Occipital lobe (tissue), 3 donors: ENCODE measurements at places on chromosomes 5 and 9.

DNA sequence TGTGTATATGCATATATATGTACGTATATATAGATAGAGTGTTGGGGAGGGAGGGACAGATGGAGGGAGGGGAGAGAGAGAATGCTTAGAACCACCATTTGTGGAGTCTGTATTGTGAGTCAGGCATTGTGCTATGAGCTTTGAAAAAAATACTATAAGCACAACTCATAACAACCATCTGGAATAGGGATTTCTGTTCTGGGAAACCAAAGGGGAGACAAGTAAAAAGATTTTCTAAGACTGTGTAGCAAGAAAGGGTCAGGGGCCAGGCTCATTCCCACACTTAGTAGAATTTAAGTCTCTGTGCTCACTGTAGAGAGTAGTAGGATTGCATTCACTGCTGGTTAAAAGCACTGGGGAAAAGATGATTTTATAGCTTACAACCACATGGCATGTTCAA, 202.3 kb upstream of the SGCD start:
- no peak for DNase-seq

DNA sequence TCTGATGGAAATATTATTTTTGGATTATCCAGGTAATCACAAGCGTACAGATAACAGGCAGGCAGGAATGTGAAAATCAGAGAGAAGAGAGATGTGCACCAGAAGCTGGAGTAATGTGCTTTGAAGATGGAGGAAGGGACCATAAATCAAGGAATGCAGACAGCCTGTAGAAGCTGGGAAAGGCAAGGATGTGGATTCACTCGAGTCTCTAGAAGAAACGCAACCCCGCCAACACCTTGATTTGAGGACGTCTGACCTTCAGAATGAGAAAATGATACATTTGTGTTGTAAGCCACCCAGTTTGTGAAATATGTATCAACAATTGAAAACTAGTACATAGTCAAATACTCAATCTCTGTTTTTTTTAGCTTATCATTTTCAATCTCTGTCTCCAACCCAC, 207.6 kb upstream of the MPDZ start:
- no peak for DNase-seq

DNA sequence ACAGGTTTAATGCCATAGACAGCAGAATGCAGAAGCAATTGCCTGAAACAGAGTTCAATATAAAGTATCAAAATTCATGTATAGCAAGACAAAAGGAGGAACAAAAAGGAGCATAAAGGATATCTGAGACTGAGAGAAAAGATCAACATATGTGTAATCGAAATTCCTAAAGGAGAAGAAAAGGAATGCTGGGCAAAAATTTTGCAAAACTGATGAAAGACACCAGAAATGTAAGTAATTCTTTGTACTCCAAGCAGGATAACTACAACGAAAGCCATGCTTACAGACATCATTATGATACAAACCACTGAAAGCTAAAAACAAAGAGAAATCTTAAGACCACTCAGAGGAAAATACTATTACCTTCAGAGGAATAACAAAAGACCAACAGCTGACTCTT, 72.8 kb upstream of the MTAP start:
- DNase-seq: no peak

- no peak for DNase-seq
Observed at GRCh38 chr9:115005322-115005721, 74.9 kb upstream of the TNFSF8 start.

DNA sequence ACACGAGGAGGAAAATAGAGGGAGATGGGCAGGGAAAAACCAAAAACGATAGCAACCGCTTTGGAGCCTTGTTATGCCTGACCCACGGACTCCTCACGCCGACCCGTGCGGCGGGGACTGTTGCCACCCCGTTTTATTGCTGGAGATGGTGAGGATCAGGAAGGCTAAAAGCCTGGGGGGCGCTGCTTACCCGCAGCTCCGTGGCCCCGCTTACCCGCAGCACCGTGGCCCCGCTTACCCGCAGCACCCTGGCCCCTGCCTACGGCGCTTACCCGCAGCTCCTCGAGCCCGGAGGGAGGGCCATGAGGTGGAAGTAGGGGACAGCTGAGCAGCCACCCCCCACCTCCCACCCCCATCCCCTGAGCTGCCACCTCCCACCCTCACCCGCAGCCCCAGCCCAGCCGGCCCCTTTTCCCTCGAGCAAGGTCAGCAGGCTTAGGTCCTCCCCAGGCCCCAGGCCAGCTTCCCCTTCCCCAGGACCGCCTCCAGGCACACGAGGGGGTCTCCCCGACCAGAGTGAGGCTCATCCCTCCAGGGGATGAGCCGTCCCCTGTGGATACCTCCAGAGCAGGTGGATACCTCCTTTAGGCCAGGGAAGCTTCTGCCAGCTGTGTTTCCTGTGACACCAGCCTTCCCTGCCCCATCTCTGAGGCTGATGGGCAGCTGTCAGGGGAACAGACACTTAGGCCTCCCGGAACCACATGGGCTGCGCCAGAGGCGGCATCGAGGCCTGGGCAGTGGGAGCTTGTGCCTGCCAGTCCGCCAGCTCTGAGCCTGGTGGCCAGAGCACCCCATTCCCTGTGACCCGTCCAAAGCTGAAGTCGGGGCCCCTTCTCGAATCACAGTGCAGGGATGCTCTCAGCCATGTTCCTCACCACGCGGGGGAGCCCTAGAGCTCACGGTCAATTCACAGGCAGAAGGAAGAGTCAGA, 92.3 kb downstream of the LMX1B start:
- no peak for DNase-seq

GRCh38 chr9:14096258-14096922, 217.6 kb downstream of the NFIB start:
- no peak for DNase-seq

- DNase-seq: no peak
Observed at GRCh38 chr9:107650321-107650720, 160.8 kb upstream of the KLF4 start.

DNA sequence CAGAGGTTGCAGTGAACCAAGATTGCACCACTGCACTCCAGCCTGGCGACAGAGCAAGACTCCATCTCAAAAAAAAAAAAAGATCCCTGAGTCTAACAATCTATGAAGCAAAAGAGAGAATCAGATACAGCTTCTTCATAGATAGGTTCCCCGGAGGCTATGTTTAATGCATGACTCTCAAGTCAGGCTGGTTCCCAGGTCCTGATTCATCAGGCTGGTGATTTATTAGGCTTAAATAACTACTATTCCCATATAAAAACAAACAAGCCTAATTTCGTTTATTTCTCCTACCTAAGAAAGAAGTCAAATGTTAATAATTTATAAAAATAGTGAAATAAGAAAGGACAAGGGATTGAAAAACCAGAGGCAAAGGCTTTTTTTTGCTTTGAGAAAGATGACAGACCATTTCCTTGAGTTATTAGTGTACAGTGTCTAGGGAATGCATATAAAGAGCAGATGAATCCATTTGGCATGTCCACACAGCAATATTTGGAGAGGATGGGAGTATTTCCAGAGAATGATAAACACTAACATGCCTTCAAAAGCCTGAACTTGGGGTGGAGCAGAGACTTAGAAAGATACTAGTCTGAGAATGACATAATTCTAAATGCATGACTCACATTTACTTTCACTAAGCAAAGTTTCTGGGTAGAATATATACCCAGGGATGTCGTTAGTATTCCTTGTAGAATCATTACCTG, 115.3 kb downstream of the NREP start:
- no peak for DNase-seq

- no peak for DNase-seq
Observed at GRCh38 chr9:119884438-119884837, 515.2 kb upstream of the BRINP1 start.

DNA sequence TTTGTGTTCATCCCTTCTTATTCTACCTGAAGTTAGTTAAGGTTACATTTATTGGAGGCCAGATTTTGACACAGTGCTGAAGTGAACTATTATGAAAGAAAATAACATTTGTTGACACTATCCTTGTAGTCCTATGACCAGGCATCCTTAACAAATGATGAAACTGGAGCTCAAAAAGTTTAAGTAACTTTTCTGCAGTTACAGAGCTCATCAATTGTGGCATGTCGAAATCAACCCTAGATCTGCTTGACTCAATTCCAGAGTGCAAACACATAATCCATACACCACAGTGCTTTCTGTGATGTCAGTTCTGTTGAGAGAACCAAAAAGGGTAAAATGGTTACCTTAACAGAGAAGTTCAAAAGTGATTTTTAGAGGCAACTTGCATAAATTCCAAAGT, 28.6 kb downstream of the KCNN2 start:
- no peak for DNase-seq

DNA sequence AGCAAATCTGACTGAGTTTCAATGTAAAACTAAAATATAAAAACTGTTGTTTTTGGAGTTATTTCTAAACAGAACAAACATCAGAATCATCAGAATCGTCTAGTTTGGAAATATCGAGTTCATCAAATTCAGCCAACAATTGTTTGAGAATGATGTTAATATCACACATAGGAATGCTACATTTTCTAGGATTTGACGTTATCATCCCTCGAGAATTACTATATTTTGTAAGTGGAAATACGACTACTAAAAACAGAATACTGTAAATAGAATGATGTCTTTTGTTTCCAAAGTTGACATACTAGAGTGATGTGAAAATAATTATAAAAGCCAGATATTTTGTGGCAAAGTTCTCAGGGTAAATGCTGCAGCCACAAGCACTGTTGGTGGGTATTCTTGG, 805.9 kb downstream of the TLE1 start:
- DNase-seq: no peak

GRCh38 chr5:116035123-116035522, 2.9 kb downstream of the ARL14EPL start:
- DNase-seq: no peak

- DNase-seq: no peak
Observed at GRCh38 chr5:73229271-73229670, 56.3 kb downstream of the TMEM174 start.

DNA sequence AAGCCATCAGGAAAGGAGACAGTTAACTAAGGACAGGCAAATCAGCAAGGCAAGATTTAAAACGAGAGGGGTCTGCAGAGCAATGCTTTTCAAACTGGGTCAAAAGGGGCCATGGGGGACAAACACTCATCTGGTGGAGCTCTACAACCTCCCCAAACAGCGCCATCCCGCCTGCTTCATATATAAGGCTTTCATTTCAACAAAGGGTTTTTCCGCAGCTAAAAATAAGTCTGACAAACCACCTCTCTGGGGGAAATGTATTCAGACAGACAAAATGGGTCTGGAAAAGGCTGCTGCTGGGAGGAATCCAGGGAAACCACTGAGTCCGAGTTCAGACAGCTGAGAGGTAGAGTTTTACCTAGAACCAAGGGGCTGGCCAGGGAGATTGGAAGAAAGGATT, 8.3 kb upstream of the SEPTIN8 start:
- no peak for DNase-seq

DNA sequence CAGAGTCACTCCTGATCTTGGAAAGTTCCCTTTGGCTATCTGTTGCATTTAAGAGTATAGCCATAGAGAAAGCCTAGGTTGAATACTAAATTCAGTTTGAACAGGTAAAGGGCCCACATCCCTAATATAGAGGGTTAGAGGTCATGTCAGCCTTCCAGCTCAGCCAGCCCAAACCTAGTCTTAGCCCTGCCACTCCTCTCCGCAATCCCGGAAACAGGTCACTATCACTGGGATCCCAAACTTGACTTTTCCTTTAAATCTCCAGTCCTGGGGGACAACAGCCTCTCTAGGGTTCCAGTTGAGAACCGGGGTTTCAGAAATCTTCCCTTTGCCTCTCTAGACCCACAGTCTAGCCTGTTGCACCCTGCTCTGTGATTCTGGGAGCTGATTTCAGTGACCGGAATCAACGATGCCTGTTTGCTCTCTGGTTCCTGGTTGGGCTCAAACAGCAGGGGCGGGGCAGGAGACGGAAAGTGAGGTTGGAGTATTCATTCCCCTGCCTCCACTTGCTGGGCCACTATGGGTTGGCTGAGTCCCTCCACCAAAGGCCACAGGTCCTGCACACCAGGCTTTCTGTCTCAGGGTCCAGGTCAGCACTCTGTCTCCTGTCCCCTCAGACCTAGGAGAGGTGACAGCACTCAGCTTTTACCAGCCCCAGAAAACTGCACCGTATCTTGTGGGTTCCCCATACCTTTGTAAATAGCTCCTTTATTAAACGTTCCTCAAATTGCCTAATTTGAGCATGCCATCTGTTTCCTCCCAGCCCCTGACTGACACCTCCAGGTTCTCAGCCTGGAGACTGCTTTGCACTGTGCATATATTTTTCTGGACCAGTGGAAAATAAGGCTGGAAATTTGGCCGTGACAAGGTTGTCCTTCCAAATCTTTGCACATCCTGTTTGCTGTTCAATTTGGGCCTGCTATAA, 23.8 kb upstream of the CPEB4 start:
- no peak for DNase-seq

- no peak for DNase-seq
Observed at GRCh38 chr5:63554191-63554590, 408.1 kb downstream of the HTR1A start.

DNA sequence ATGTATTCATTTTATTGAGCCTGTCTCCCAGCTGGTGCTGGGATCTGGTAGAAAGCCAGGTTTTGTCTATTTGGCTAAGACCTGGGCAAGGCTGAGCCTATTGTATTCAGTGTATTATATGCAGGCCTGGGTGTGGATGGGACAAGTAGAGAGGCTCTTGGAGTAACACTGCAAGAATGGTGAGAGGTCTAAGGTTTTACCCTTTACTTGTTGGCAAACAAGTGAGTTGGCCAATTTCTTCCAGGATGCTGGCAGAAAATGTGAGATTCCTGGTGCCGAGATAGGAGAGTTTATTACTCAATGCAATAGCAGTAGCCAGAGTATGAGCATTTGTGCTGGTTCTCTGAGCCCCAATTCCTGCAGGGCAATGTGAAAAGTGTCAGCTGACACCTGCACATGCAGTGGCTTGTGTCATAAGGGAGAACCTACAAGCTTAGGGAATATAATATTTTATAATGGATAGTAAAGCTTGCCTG, 141.7 kb upstream of the PRLR start:
- DNase-seq: no peak

- no peak for DNase-seq
Observed at GRCh38 chr9:105243015-105243686, 1.3 kb upstream of the SLC44A1 start.

DNA sequence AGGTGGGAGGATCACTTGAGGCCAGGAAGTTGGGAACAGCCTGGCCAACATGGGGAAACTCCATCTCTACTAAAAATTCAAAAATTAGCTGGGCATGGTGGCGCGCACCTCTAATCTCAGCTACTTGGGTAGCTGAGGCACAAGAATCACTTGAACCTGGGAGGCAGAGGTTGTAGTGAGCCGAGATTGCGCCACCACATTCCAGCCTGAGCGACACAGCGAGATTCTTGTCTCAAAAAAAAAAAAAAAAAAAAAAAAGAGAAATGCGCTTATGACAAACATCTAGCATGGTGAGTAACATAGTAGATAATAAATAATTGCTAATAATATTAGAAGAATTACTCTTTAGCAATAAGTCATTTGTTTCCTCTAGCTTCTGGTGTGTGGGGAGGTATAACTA, 25.9 kb downstream of the RUSC2 start:
- DNase-seq: no peak

- no peak for DNase-seq
Observed at GRCh38 chr5:9318031-9318430, 227.8 kb downstream of the SEMA5A start.

DNA sequence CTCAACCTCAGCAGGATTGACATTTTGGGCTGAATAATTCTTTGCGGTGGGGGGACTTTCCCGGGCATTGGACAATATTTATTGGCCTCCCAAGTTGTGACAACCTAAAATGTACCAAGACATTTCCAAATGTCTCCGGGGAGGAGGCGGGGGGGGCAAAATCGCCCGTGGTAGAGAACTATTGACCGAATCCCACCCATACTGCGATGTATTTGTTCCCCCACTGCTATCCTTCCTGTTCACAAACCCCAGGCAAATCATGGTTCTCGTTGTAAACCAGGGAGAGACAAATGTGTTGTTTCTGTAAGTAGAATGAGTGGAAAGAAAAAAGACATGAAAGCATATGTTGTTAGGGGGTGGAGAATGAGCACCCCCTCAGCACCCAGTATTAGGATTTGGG, 141.9 kb downstream of the PSAT1 start:
- no peak for DNase-seq
